ENCODE measurements at places on chromosomes 4 and X. TPM values are rescaled to one million over a fixed set of nuclear protein-coding genes. Genes with fewer than 3 reads are reported as not detected.

PDCL2 gene
- 0.38 TPM for total RNA-seq

- ATAC-seq, result peak; percentile 55
These were observed 222.5 kb downstream of the MGST2 start for GRCh38 chr4:139887962-139888735.

- ATAC-seq, result no peak
These were observed 106.2 kb downstream of the CCNG2 start for GRCh38 chr4:77263247-77263646.

DNA sequence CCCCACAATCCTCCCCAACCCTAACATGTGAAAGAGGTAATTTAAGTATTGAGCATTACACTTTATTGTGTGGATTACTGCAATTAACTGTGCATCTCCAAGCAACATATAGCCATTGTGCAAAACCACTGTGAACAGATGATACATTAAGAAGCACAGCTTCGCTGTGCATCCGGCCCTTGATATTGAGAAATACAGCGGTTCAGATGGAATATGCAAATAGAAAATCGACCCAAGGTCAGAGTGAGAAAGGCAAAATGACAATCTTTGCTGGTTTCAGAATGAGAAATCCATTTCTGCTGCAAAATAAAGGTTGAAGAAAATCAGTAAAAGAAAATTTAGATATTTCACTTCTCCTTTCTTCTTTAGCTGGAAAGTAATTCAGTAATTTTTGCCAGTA, 805.9 kb upstream of the GRID2 start:
- ATAC-seq, result no peak

Data from motor neuron (in vitro differentiated cells).